ENCODE measurements at places on chromosomes 4 and X.

DNA sequence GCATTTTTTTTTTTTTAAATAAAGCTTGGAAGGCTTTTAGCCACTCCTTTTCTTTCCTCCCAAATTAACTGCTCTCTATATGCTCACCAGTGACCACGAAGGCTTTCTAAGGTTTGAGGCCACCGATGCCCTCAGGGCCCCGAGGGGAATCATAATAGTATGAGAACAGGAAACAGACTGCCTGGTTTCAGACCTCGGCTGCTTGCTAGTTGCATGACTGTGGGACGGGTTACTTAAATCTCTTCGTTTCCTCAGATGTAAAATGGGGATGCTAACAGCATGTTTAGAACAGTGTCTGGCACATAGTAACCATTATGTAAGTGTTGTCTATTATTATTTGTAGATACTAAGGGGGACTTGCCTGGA lies 3.6 kb downstream of the LINC00632 start:
- DNase-seq: no peak

DNA sequence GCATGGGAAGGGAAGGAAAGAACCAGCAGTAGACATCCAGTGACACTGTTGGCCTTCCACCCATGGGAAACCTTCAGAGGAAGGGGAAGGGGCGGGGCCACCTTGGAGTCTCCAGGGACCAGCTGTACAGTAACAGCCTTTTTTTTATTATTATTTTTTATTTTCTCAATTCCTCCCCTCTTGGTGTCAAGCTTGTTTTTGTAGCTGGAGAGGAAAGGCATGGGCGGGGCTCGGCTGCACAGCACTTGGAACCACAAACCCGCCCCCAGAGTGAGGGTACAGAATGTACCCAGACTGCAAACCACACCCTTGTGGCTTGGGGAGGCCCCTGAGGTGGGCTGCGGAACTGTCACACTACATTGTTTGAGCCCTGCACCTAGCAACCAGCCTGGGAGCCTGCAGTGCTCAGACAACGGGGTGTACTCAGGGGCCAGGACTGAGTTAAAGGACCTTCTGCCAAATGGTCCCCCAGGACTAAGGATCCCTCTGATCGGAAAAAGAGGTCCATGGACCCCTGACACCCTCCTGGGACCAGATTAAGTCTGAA lies 45.7 kb downstream of the PRPS1 start:
- no peak for DNase-seq

DNA sequence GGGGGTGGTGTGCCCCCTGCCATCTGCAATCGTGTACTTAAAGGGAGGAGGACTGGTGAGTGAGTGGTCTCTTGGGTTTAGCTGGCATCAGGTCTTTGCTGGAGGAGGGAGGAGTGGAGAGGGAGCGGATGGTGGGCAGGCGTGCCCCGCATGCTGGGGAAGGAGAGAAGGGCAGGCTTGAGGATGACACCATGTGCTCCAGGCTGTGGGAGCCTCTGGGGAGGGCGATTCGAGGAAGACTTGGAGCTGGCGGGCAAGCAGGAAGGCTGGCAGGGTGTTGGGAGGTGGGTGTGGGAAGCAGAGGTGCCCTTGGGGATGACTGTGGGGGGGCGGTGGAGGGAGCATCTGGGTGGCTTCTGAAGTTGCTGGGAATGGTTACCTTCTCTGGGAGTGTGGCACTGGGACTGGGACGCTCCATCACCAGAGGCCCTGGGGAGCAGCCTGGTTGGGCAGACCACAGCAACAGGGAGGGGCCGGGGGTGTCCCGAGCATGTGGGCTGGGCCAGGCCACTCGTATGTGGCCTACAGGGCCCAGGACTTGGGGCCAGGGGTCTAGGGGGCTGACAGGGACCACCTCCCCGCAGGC lies 30.8 kb upstream of the AFAP1 start:
- DNase-seq: no peak

GRCh38 chr4:186146458-186146857 lies 42.0 kb downstream of the FAM149A start:
- no peak for DNase-seq

GRCh38 chr4:36420111-36420679 lies 138.8 kb downstream of the DTHD1 start:
- no peak for DNase-seq
